ENCODE measurements at places on chromosomes 1 and 21.

DNA sequence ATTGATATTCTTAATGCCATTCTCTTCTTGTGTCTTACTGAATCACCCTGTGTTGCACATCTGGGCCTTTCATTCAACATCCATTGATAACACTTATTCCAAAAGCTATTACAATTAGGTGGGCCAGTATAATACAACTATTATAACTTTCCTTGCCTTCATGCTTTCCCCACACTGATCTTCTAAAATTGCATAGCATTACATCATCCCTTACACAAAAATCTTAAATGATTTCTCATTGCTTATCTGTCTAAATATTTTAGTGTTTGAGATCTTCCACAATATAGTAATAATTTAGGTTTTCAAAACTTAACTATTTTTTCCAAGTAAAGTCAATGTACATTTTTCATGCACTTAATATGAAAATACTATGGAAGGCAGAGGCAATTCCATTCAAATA, 1634.1 kb downstream of the PLA2G4A start:
- DNase-seq, result no peak

GRCh38 chr1:239979456-239979855, 112.2 kb upstream of the FMN2 start:
- DNase-seq, result no peak

DNA sequence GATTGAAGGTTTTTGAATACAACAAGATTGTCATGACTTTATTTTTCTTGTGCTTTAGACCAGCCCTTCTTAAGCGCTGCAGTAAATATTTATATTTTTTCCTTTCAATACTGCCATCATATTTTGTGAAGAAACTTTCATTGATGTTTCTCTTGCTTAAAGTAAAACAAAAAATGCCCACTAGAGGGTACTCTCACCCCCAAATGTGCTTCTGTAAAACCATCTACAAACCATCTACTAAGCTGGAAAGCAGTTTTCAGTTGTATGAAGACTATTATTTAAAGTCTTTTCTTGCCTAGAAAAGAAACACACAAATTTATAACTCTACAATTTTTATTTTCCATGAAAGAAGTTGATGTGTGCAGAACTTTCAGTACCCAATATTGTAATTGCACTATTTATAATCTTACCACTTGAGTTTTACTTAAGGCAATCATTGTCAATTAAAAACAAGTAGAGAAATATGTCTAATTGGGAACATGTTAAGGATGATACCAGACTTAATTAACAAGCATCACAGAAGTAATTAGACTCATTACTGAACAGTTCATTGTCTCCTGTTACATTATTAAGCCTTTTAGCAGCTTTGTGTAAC, 10.7 kb downstream of the LEPR start:
- no peak for DNase-seq

GRCh38 chr1:8423269-8423691, 105.4 kb downstream of the SLC45A1 start:
- DNase-seq, result no peak

GRCh38 chr21:34022627-34023335, 50.6 kb upstream of the MRPS6 start:
- no peak for DNase-seq

- no peak for DNase-seq
These were observed at the start of gene GPR161 for GRCh38 chr1:168136709-168137514. TSS of gene GPR161 (minus strand) at chr1:168136930. CDS start at chr1:168104850, 32,080 bp downstream.

DNA sequence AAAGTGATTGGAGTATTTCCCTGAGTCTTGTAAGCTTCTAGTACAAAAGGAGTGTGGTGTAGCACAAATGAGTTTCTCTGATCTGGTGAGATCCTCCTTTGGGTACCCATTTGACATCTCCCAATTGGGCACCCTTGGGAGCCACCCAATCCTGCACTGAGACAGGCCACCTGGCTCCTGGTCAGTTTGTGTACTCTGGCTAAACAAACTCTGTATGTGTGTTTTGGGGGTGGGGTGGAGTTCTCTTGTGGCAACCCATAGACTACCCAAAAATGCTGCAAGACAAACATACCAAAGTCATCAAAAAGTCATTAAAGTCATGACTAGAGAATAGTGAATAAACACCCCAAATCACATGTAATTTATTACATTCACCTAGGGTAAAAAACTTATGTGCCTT, 8.4 kb upstream of the HIVEP3 start:
- no peak for DNase-seq

GRCh38 chr1:96372881-96373280, 348.7 kb upstream of the PTBP2 start:
- no peak for DNase-seq

GRCh38 chr1:55483523-55483922, 268.4 kb upstream of the USP24 start:
- DNase-seq, result no peak

GRCh38 chr1:214636436-214636835, 33.4 kb downstream of the CENPF start:
- no peak for DNase-seq

DNA sequence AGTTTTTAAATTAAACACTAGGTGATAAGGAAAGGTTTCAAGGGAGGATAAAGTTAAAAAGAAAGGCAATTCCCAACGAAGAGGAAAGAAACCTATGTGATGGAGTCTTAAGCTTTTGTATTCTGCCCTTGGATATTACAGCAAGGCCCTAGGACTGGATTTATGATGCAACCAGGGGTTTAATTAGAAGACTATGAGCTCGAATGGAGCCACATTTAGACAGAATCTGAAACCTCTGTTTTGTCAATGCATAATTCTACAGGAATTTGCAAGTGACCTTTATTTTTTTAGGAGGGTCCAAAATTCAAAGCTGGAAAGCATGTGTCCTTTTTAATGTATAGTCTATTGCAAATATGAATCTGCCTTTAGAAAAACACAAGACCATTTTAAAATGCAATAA, 37.9 kb downstream of the TGFB2 start:
- DNase-seq, result no peak

- no peak for DNase-seq
These were observed 382.2 kb upstream of the ESRRG start for GRCh38 chr1:217105437-217105836.

GRCh38 chr1:117673405-117673804, 67.6 kb downstream of the TENT5C start:
- DNase-seq, result peak; percentile 41

DNA sequence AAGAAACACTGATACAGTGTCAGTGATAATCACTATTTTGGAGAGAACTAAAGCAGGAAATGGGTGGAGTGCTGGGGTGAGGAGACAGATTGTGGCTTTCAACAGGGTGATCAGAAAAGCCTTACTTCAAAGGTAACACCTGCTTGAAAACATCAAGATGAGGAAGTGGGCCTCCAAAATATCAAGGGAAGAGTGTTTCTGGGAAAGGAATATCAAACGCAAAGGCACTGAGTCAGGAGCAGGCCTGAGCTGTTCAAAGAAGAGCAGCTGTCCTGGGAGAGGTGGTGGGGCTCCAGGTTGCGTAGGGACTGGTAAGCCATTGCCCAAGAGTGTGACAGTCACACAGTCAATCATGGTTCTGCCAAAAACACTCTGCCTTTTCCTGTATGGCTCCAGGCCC, 47.1 kb upstream of the ATP1A1 start:
- DNase-seq, result no peak

GRCh38 chr1:74513411-74514300, 1.2 kb upstream of the LRRC53 start:
- DNase-seq, result no peak

DNA sequence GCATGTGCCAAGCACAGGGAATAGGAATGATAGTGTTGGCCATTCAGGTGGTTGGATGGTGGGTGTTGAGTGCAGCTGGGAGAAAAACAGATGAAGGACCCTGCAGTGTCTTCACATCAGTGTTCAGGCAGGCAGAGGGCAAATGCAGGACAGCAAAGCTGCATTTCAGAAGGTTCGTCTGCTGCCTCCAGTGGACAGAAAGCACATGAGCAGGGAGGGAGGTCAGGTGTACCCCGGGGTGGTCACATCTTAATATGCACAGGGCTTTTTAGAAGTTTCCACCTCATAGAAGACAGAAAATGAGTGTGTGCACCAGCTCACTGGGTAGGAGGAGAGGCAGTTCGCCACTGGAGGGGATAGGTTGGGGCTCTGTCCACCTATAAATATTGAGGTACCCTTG, 184.9 kb downstream of the SLC35F3 start:
- no peak for DNase-seq

GRCh38 chr1:206931709-206932108, 10.0 kb upstream of the FCMR start:
- DNase-seq, result no peak

- DNase-seq, result no peak
These were observed 58.4 kb downstream of the AGPAT3 start for GRCh38 chr21:43923391-43923790.

DNA sequence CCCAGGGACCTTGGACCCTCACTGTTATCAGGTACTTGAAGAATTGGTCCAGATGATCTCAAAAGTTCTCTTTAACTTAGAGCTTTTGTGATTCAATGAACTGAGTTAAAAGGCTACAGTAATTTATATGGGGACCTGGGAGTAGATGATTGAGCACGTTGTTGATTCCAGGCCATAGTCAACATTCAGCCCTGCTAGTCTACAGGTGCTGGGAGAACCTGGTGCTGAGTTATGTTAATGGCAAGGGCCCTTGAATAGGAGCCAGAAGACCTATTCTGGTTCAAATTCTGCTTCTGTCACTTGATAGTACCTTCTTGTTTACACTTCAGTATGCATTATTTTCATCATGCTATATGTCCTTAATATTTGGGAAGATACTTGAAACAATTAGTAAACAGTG, 11.2 kb downstream of the DYRK3 start:
- DNase-seq, result no peak

DNA sequence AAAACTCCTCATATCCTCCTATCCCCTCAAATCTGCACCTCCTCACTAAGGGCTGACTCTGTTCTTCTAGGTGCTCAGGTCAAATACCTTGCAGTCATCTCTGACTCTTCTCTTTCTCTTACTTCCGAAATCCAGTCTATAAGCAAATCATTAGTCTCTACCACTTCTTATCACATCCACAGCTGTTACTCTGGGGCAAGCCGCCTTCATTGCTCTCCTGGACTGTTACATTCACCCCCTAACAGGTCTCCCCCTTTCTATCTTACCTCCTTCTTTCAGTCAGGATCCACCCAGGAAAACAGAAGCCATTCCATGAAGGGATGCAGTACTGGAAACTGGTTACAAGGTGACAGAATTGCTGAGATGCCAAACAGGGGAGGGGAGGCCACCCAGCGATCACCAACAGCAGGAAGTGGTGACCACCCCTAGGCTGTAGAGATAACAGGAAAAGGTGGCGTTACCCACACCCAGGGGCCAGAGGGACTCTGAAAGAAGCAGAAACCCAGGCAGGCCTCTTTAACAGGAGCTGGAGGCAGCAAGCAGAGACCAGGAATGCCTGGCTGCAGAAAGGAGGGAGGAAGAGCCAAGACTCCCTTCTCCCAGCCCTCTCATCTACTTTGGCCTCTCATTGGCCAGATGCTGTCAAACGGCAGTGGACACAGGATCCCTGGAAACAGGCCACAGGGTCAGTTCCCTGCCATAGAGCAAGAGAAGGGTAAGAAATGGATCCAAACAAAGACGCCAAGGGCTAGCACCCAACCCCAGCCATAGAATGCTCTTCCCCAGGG, 55.5 kb upstream of the FOXO6 start:
- no peak for DNase-seq

- no peak for DNase-seq
These were observed 35.5 kb upstream of the LRRC52 start for GRCh38 chr1:165508291-165508690.

- DNase-seq, result no peak
These were observed 24.3 kb upstream of the CCDC190 start for GRCh38 chr1:162885265-162885664.

GRCh38 chr1:223219318-223219635, 76.2 kb upstream of the TLR5 start:
- no peak for DNase-seq

DNA sequence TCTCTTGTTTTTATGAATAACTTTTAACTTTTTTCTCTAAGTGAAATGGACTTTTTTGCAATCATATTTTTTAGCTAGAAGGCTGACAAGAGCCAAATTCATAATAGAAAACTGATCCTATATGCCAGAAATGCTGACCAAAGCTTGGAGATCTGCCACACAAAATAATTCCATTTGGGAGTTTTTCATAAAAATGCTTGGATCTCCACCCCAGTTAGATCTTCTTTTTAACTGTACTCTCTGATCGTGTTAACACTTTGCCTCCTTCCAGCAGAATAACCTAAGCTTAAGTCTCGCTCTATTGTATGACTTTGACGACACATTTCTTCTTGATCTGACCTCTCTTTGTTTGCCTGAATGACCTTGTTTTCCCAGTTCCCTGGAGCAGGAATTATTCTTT, 16.8 kb downstream of the FLG2 start:
- no peak for DNase-seq

DNA sequence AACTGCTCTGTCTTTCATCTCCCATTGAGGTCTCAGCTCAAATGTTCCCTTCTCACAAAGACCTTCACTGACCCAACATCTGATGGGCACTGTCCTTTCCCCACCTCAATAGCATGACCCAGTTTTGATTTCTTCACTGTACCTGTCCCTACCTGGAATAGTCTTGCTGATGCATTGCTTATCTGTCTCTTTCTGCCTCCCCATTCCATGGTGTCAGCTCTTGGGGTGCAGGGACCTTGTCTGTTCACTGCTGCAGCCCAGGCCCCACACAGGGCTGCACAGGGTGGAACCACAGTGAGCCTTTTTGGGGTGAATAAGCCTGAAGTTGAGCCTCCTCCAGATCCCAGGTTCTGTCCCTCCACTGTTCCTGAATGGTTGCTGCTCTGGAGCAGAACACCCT, 414.9 kb downstream of the PTPRU start:
- DNase-seq, result no peak

DNA sequence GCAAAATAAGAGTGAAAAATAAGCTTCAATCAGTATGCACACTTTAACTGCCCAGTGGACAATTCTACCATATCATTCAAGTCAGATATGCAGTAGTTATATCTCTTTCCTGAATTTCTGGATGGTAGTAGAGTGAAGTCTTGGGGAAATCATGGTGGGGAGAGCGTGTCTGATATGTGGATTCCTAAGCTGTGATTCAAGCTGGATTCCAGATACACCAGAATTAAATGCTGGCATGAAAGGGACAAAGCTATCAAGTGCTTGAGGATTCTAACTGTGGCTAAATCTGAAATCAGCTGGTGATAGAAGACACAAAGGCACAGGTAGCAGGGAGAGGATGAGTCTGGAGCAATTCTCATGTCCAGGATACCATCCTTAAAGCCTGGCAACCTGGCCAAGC, 323.5 kb downstream of the DUSP10 start:
- no peak for DNase-seq

- DNase-seq, result peak; percentile 5
These were observed 24.9 kb upstream of the C1QA start for GRCh38 chr1:22611530-22611947.

- DNase-seq, result no peak
These were observed 25.1 kb downstream of the CDCP2 start for GRCh38 chr1:54127594-54128300.

GRCh38 chr1:226984521-226985238, 44.6 kb downstream of the COQ8A start:
- no peak for DNase-seq
